ENCODE measurements at places on chromosomes 7 and 10.

DNA sequence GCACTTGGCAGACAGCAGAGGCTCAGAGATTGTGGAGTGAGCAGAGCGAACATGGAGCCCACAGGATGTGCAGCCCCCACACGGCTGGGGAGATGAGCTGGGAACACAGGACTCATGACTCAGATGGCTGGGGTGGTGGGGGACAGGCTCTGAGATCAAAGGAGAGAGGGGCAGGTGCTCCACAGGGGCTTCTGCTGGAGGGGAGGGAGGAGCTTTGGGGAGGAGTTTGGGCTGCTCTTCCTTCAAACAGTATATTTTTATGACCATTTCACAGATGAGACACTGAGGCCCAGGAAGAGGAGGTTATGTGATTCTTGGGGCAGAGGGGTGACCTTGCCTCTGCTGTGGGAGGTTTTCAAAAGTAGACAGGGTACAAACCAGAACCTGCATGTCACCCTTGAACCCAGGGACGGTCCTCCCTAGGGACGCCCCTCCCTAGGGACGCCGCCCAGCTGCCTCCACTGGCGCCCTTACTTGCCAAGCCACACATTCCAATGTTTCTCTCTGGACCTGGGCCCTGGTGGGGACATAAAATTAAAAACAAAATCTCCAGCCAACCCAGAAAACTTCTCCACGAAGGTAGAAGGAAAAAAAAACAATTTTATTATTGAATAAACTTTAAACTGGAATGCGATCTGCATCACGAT lies 981 bp upstream of the CRYGN start:
- DNase-seq, result no peak

GRCh38 chr10:79017882-79018520 lies 50.8 kb upstream of the ZMIZ1 start:
- no peak for DNase-seq

DNA sequence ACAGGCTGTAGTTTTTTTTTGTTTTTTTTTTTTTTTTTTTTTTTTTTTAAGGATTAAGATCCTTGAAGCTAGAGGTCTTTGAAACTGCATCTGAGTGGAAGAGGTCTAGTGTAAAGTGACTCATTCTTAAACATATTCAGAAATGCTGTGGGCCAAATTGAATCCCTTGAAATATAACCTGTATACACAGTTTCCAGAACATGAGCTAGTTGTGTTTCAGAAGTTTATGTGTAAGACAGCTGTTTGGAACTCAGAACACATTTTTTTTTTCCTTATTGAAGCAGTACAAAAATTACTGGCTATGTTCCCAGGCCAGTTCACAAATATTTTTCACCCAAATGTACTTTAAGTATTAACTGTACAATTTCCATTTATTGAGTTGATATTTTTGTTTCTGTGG lies 67.9 kb downstream of the PPP1R9A start:
- no peak for DNase-seq

- no peak for DNase-seq
Observed at GRCh38 chr10:25766687-25767221, 167.3 kb upstream of the MYO3A start.

DNA sequence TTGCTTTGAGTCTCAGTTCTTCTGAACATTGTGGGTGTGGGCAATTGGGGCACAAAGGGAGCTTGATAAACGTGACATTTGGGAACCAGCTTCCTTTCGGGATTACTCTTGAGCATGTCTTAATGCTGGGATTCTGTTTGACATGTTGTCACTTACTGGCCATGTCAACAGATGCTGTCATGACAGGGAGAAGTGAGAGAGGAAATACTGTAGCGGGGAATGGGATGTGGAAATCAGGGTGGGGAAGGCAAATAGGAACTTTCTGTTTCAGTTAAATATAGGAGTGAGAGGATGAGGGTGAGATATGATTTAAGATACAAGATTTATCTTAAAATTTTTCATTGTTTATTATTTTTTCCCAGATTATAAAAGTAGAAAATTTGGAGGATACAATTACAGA lies 83.9 kb downstream of the SEC23IP start:
- no peak for DNase-seq

DNA sequence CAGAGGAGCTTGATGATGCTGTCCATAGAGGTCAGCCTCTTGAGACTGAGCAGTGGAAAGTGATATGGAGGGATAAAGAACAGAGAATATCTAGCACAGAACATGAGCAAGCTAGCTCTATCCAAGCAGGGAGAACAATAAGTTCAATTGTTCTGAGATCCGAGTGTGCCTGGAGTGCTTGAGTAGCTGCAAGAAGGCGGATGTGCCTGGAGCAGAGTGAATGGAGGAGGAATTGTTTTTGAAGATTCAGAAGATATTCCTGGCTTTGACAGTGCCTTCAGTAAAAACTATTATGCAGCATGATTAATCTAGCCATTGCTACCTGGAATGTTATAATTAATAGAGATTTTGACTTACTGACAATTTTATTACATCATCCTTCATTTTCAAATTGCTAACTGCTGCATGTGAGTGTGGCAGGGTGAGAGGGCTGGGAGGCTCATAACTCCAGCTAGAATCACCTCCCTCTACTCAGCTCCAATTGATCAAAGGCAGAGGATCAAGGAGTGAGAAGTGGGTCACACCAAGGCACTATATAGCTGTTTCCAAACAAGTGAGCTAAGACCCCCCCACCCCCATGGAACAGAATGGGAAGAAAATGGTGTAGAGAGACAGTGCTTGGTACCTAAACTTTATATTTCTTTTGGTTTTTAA lies 302.8 kb downstream of the ADRA2A start:
- no peak for DNase-seq

DNA sequence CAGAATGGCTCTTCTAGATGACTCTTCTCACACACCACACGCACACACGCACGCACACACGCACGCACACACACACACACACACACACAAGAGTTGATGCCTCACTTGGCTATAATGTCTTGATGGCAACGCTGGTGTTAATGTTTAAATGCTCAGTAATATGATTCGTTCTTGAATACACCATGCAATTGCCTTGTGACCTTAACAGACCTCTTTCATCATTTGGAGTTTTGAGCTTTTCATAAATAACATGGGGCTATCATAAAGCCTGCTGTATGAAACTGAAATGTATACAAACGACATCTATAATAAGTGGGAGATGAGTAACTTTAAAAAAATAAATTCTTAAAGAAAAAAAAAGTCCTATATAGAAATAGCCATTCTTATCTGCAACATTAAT lies 8.2 kb downstream of the JCAD start:
- no peak for DNase-seq

GRCh38 chr10:5518143-5518542 lies 6.6 kb upstream of the CALML3 start:
- DNase-seq, result no peak

DNA sequence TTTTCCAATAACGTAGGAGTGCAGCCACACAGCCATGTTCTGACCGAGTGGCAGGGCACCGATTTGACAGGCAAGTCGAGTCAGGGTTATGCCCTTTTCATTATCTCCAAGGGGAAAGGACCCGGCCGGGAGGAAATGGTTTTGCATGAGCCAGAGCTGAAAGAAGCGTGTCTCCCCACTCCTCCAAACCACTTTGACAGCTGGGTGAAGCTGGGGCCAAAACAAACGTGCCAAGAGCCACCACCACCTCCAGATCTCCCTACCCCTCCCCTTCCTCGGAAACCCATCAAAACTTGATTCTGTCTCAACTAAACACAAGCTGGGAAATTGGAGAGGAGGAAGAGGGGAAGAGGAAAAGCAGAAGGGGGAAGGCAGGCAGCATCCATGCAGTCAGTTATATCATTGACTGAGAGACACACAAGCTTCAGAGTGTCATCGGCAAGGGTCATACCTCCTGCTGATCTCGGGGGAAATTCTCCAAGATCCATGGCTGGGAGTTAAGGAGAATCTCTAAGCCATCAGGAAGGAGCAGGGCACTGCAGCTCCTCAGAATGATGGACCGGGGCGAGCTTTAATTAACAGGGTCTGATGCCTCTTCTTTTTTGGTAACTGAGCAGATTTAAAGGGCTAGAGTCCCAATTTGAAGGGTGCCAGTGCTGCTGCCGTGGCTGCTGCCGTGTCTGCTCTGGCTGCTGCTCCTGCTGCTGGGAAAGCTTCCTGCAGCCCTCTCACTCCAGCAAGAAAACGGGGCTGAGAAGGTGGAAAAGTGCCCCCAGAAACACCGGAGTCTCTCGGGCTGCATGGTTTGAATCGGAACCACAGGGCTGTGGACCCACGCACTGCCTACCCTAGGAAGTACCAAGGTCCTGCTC lies 34.7 kb upstream of the CALN1 start:
- DNase-seq, result no peak

GRCh38 chr10:7583626-7584025 lies 83.1 kb downstream of the ITIH5 start:
- no peak for DNase-seq

- DNase-seq, result no peak
Observed at GRCh38 chr10:63976538-63976937, 455.3 kb downstream of the REEP3 start.

GRCh38 chr10:35502692-35503091 lies 102.4 kb upstream of the GJD4 start:
- no peak for DNase-seq

GRCh38 chr7:25391295-25391861 lies 163.1 kb upstream of the NPVF start:
- no peak for DNase-seq

DNA sequence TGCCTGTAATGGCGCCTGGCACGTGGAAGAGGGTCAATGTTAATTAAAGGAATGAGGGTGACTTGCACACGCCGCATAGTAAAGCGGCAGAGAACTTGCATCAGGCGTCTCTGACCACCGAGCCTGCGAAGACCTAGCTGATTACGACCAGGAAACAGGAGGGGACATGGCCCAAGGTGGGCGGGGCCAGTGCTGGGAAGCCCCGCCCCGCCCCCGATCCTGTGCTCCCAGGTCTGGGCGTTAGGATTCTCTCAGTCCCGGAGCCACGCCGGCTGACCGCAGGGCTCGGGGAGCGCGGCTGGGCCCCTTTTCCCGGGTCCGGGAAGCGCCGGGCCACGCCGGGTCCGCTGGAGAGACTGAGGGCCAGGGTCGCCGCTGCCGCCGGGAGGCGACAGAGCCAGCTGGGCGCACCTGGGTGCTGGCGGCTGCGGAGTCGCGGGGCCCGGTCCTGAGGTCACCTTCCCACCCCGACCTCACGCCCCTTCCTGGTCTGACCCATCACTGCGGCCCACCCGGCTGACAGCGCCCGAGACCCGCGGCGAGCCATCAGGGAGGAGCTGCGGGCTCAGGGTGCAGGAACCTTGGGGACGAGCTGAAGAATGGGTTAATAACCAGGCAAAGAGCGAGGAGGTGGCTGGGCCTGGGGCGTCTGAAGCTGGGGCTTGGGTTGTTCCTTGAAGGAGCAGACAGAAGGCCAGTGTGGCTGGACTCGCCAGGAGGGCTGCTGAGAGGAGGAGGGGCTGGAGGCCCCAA lies 23.0 kb upstream of the GRID1 start:
- no peak for DNase-seq

DNA sequence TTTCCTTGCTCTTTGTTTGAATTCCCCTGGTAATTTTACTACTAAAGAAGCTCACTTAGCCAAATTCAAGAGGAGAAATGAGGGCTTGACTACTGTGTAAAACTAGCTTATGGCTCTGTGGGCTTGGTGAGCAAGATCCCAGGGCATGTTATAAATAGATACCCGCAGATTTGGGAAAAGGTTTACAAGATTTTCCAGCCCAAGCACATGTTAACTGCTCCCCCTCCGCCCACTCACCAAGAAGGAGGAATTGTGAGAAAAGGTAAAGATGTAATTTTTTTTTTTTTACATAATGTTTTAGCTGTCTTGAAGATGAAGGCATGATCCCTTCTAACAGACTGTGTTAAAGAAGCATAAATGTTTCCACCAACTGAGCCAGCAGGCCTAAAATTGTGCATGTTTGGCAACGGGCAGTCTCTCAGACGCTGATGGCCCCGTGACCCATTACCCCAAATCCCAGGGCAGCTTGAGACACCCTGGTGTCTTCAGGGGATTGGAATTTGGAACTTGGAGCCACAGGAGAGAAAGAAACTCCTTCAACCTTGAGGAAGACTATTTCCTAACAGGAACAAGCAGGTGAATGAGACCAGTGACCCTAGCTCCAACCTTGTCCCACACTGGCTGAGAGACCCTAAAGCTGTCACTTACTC lies 429.8 kb upstream of the CELF2 start:
- DNase-seq, result no peak

GRCh38 chr7:117219485-117219884 lies 103.4 kb downstream of the WNT2 start:
- no peak for DNase-seq

GRCh38 chr7:84617265-84618030 lies 422.9 kb upstream of the SEMA3A start:
- no peak for DNase-seq

- DNase-seq, result no peak
Observed at GRCh38 chr10:129187331-129187730, 279.7 kb upstream of the MGMT start.

DNA sequence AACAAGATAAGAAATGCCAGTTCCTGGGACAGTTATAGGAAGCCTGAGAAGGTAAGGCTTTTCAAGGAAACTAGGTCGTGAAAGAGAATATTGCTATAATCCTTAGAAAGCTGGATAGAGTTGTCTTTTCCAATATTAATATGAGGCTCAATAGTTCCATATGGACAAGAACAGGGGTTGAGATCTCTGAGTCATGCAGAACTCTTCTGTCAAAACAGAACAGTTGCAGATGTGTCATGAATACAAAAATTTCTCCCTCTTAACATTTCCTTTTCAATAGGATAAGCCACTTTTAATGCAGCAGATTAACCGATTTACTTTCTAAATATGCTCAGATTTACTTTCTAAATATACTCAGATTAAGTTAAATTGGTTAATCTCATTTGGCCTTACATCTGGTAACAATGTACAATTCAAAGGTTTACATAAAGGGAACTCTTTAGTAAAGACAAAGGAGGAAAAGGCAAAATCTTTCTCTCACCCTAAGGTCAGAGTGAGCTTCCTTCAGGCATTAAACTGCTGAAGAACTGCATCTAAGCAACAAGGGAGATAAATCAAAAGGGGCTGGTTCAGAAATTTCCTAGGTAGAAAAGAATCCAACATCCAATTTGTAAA lies 104.7 kb upstream of the PCDH15 start:
- DNase-seq, result no peak

DNA sequence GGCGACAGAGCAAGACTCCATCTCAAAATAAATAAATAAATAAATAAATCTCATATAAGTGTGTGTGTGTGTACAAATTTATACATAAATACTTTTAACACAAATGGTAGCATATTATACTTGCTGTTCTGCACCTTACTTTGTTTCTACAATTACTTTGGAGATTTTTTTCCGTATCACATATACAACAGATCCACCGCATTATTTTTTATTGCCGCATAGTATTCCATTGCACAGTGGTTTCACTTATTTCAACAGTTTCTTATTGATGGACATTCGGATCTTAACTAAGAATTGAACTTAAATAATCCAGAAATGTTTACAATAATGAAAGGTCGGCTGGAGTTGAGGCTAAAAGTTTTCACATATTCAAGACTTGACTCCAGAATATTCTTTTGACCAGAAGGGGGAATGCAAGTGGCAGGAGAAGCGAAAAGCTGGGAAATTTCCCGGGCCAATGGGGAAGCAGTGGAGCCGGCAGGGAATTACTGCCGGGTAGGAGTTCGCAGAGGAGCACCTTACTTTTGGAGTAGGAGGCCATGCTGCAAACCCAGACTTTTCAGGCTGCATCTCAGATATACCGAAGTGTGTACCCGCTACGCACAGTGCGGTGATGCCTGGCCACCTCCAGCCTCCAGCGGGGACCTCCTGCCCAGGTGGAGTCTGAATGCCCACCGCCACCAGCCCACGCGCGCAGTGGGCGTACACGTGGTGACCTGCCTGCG lies 415 bp upstream of the CNNM1 start:
- no peak for DNase-seq

- DNase-seq, result no peak
Observed at GRCh38 chr10:112379635-112380296, 5.8 kb downstream of the ACSL5 start.

GRCh38 chr10:84988011-84988410 lies 659.6 kb downstream of the CCSER2 start:
- no peak for DNase-seq
